ENCODE measurements at places on chromosomes 6 and 20.

DNA sequence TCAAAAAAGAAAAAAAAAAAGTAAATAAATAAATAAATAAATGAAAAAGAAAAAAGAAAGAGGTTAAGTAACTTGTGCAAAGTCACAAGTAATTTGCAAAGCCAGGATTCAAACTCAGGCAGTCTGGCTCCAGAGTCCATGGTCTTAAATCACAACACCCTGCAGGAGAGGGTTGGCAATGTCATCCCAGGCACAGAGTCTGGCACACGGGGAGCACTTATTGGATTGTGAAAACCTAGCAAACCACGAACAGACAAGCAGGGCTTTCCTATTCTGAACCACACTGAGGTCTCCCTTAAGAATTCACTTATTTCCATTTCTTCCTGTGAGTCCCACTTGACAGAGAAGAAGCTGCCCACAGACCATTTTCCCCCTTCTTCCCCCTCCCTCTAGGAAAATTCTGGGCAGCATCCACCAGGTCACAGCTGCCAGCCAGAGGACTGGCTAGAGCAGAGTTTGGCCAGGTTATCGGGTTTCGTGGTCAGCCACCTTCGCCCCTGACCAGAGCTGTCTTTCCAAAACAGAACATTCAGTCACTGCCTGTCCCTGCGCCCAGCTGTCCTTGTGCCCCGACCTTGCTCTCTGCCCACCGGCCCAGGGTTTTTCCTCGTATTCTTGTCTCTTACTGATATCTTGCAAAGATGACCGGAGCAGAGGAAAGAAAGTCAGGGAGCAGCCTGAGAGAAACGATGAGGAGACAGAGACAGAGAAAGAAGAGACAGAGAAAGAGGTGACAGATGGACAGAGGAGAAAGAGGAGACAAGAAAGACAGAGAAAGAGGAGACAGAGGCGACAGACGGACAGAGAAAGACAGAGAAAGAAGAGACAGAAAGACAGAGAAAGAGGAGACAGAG lies 106.4 kb upstream of the PTPN1 start:
- no peak for DNase-seq
- no peaks in the 10 kb centered on the region for H3K27me3 ChIP-seq
- no peak overlapping the region for H3K27ac ChIP-seq
- H3K36me3 ChIP-seq, result no peaks in the 10 kb centered on the region
- H3K4me3 ChIP-seq, result no peak overlapping the region
- peaks cover 33% of the 10 kb centered on the region for H3K4me1 ChIP-seq

- peaks cover 66% of the 10 kb centered on the region for H3K4me1 ChIP-seq
- peak overlapping the region; percentile 82 for H3K27ac ChIP-seq
- no peaks in the 10 kb centered on the region for H3K36me3 ChIP-seq
- H3K4me3 ChIP-seq, result peak overlapping the region; percentile 39
- no peak for DNase-seq
Observed at GRCh38 chr6:143536461-143536865, 24.9 kb upstream of the FUCA2 start.

GRCh38 chr6:62280099-62280498 lies 5.9 kb downstream of the KHDRBS2 start:
- no peaks in the 10 kb centered on the region for H3K4me1 ChIP-seq
- DNase-seq, result no peak
- no peaks in the 10 kb centered on the region for H3K27me3 ChIP-seq
- no peaks in the 10 kb centered on the region for H3K36me3 ChIP-seq
- no peak overlapping the region for H3K4me3 ChIP-seq

- no peaks in the 10 kb centered on the region for H3K27me3 ChIP-seq
- no peaks in the 10 kb centered on the region for H3K36me3 ChIP-seq
- DNase-seq, result peak; percentile 60
- no peaks in the 10 kb centered on the region for H3K4me1 ChIP-seq
Observed at GRCh38 chr20:10090588-10091166, 55.9 kb downstream of the ANKEF1 start.

DNA sequence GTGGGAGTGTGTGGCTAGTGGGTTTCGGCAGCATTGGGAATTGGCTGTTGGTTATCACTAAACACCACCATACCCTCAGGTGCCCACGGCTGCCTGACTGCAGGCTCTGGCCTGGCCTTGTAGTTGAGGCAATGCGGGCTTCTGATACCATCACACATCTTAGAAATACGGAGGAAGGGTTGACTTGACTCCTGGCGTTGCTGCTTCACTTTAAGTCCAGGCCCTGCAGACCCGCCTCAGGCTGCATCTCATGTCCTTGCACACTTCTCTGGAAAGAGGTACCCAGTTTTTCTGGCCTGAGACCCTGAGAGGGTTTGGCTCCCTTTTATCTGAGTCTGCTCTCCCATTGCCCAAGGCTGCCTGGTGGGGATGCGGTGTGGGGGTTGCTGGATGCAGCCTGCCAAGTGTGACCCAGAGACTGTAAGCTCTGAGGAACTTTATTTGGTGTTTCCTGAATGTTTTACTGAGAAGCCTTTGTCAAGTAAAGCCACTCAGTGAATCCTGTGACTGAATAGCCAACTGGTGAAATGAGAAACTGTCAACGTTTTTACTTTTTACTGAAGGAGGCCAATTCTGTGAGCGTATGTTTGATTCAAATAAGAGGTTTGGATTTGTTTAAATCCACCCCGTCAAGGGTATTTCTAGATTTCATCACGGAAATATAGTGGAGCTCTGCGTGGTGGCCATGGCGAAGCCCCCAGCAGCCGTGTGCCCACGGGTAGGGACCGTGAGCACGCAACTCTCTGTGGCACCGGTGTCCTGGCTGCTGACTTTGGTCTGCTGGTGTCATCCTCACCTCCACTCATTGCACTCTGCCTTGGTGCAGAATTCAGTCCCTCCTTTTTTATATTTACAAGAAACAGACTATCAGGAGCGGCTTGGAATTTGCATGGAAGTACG lies 160.1 kb downstream of the DTNBP1 start:
- no peaks in the 10 kb centered on the region for H3K27me3 ChIP-seq
- no peak overlapping the region for H3K4me3 ChIP-seq
- no peak for DNase-seq
- H3K27ac ChIP-seq, result no peak overlapping the region
- H3K36me3 ChIP-seq, result no peaks in the 10 kb centered on the region
- H3K4me1 ChIP-seq, result no peaks in the 10 kb centered on the region

GRCh38 chr20:19921284-19921793 lies 95.8 kb upstream of the NAA20 start:
- H3K4me3 ChIP-seq, result no peak overlapping the region
- no peak overlapping the region for H3K27ac ChIP-seq
- H3K36me3 ChIP-seq, result no peaks in the 10 kb centered on the region
- peaks cover 38% of the 10 kb centered on the region for H3K4me1 ChIP-seq

- H3K4me3 ChIP-seq, result no peak overlapping the region
- H3K4me1 ChIP-seq, result no peaks in the 10 kb centered on the region
- no peak overlapping the region for H3K27ac ChIP-seq
- no peaks in the 10 kb centered on the region for H3K27me3 ChIP-seq
Observed at GRCh38 chr6:101776919-101777350, 383.4 kb downstream of the GRIK2 start.

DNA sequence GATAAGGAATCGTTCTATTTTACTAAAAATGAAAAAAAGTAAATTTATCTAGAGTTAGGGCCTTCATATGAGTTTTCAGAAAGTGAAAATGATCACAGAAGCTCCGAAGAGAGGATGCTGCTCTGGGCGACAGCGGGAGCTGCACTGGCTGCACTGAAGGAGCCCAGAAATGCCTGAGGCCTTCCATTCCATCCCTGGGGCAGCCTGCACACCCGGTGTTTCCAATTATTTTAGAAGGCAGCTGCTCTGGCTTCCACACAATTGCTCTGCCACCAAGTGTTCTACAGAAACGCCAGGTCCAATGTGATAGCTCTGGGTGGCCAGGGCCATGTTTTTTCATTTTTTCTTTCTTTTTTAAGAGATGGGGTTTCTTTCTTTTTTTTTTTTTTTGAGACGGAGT lies 3.6 kb downstream of the DTNBP1 start:
- H3K4me1 ChIP-seq, result no peaks in the 10 kb centered on the region
- H3K4me3 ChIP-seq, result no peak overlapping the region
- no peak for DNase-seq
- H3K36me3 ChIP-seq, result no peaks in the 10 kb centered on the region
- no peak overlapping the region for H3K27ac ChIP-seq
- H3K27me3 ChIP-seq, result no peaks in the 10 kb centered on the region

DNA sequence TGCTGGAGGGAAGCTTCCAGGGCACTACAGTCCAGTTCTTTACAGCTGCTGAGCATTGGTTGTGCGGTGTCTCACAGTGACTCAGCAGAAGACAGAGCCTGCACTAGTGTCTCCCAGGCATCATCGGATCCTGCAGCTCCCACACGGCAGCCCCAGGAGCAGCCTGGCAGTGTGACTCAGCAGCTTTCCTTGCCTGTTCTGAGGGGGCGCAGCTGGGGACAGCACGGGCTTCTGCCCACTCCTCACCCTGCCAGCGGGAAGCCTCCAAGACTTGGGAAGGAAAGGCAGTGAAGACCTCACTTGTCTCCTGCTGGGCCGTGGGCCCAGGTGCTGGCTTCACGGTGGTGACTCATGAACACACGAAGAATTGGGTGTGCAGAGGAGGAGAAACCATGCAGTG lies 165.4 kb downstream of the SYNDIG1 start:
- no peak overlapping the region for H3K4me3 ChIP-seq
- no peaks in the 10 kb centered on the region for H3K27me3 ChIP-seq
- DNase-seq, result no peak
- H3K27ac ChIP-seq, result no peak overlapping the region

GRCh38 chr6:11433860-11434259 lies 103.7 kb upstream of the TMEM170B start:
- H3K4me3 ChIP-seq, result no peak overlapping the region
- DNase-seq, result no peak
- H3K4me1 ChIP-seq, result peaks cover 56% of the 10 kb centered on the region
- no peaks in the 10 kb centered on the region for H3K36me3 ChIP-seq

DNA sequence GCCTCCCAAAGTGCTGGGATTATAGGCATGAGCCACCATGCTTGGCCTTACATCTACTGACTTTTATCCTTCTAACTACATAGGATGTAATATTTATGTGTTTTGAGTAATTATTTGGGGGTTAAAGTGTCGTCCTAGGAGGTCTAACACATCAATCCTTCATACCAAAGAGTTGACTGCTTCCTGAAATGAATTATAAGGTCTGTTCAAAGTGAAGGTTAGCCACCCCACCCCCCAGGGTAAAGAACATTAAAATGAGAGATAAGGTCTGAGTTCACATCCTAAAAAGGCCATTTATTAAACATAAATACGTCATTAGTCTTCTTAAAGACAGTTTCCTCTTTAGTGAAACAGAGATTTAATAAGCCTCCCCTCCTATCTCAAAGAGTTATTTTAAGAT lies 33.8 kb downstream of the TNFAIP3 start:
- H3K4me1 ChIP-seq, result peaks cover 13% of the 10 kb centered on the region
- H3K27me3 ChIP-seq, result no peaks in the 10 kb centered on the region
- H3K4me3 ChIP-seq, result no peak overlapping the region
- no peak for DNase-seq
- no peaks in the 10 kb centered on the region for H3K36me3 ChIP-seq
